Ecto neural progenitor cell (in vitro differentiated cells): ENCODE measurements at places on chromosomes 5 and 9.

DNA sequence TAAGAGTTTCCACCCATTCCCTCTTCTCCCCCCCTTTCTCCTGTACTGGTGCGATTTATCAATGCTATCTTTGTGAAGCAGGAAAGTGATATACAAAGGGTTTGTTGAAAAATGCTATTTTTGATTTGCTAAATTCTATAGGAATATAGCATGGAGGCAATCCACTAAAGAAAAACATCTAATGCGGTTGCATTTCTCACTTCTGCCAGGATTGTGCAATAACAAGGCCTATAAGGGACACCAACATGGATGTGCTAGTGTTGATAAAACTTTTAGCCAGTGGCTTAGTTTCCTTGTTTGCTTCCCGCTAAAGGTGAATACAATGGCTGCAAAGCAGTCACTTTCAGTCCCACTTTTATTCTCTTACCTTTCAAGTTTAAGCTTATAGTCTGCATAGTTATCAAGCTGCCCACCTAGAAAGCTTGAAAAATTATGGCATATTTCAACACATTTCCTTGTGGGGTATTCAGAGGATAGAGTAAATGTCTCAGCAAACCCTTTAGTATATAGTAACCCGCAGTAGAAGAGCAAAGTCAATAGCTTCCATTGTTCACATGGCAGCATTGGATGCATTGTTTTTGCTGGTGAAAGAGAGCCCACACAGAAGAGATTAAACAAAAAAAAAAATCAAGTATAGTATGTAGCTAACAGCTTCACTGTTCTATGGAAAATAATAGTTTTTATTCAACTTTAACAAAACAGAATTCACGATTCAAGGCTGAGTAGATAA is 674.6 kb upstream of the SEMA6A start:
- no peak for DNase-seq

- DNase-seq: no peak
Measured at GRCh38 chr5:58182287-58182841, 277.5 kb downstream of the PLK2 start.

DNA sequence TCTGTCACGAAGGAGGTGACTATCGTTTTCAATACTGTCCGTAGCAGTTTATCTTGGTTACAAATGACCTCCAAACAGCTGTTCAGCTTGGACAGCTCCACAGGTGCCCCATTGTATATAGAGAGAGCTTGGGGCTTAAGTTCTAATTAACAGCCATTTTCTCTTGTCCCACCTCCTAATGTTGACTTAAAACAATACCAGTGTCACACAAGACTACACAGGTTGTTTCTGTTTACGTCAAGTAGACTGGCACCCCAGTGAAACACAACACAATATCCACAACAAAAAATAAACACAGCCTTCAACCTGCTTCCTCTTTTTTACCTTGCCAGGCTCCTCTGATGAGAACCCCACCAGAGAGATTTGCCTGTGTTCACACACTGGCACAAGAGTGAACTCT is 39.8 kb upstream of the TLE1 start:
- no peak for DNase-seq

GRCh38 chr9:3664044-3664443 is 138.2 kb upstream of the RFX3 start:
- DNase-seq: no peak

DNA sequence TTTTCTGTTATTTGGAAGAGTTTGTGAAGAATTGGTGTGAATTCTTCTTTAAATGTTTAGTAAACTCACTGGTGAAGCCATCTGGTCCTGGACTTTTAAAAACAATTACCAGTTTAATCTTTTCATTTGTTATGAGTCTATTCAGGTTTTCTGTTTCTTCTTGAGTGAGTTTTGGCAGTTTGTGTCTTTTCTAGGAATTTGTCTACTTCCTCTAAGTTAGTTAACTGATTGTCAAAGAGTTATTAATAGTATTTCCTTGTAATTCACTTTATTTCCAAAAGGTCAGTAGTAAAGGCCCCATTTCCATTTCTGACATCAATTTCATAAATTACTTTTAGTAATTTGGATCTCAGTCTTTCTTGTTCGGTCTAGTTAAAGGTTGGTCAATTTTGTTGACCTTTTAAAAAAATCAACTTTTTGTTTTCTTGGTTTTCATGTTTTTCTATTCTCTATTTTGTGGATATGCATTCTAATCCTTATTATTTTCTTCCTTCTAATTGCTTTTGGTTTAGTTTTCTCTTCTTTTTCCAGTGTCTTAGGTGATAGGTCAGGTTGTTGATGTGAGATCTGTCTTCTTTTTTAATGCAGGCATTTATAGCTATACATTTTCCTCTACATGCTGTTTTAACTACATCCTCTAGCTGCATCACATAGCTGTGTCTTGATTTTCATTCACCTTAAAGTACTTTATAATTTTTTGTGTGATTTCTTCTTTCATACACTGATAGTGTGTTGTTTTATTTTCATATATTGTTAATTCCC is 7.3 kb upstream of the SMIM3 start:
- no peak for DNase-seq

DNA sequence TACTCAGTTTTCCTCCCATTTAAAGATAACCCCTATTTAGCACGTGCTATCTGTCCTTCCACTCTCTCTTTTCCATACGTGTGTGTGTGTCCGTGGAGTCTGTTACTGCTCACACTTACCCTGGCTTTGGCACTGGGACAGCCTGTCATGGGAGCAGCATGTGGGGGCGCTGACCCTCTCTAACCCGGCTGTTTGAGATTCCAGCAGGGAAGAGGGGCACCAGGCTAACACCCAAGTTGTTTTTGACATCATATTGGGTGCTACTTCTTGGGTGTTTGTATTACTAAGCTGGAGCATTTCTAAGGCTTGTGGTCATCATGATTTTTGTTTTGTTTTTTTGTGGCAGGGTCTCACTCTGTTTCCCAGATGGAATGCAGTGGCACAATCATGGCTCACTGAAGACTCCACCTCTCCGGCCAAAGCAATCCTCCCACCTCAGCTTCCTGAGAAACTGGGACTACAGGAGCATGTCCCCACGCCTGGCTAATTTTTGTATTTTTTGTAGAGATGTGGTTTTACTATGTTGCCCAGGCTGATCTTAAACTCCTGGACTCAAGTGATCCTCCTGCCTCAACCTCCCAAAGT is 56.9 kb upstream of the SIMC1 start:
- DNase-seq: no peak

DNA sequence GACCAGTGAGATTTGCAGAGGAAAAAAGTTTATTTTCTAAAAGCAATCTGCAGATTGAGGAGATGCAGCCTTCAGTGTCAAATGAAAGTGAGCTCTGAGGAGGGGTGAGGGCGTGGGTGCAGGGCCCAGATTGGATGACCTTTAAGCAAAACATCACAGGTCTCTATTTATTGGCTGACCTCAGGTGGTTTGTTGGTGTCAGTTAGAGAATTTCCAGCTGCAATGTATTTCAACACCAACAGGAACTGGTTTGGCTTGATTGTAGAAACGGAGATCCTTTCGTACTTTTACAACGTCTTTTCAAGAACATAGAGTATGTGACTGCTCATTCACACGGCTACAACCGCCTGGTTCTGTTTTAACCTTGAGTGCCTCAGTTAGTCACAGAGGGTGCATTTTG is 1069.1 kb downstream of the EFNA5 start:
- no peak for DNase-seq

DNA sequence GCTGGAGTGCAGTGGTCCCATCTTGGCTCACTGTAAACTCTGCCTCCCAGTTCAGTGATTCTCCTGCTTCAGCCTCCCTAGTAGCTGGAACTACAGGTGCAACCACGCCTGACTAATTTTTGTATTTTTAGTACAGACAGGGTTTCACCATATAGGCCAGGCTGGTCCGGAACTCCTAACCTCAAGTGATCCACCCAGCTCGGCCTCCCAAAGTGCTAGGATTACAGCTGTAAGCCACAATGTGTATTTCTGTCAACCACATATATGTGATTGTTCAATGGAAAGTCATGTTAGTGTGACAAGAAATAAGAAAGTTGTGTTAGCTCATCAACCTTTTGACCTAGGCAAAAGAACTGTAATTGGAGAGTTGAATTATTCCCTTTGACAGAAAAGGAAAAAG is 677.1 kb upstream of the CHD1 start:
- no peak for DNase-seq

- DNase-seq: no peak
Measured at GRCh38 chr5:41875121-41875520, 4.9 kb upstream of the OXCT1 start.

GRCh38 chr5:111517853-111518501 is 5.6 kb upstream of the STARD4 start:
- no peak for DNase-seq

- no peak for DNase-seq
Measured at GRCh38 chr9:4113711-4114110, 186.2 kb downstream of the GLIS3 start.

DNA sequence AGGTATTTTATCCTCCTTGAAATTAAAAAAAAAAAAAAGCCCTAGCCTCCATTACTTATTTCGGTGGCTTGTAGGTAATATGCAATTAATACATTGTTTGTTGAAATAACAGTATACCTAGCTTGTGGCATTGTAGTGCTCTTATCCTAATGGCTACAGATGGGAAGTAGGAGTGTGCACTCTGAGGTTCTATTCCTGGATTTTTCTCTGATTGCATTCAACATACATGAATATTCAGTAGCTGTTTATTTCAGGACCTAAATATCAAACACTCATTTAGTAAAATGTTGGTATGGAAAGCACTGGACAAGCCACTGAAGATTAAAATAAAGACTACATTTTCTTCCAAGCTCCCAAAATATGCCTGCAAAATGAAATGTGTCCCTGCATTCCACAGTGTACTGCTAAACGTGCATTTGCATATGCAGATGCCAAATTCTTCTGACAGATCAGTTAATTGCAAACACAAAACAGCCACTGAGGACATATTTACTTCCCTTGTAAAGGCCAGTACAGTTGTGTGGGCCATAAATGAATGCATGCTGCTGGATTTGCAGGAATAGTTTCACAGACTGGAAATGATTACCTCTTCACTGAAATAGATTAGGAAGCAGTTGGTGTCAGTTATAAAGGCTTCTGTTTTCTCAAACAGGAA is 826.1 kb downstream of the PRELID2 start:
- DNase-seq: no peak

- no peak for DNase-seq
Measured at GRCh38 chr5:169837686-169838085, 142.6 kb downstream of the INSYN2B start.

DNA sequence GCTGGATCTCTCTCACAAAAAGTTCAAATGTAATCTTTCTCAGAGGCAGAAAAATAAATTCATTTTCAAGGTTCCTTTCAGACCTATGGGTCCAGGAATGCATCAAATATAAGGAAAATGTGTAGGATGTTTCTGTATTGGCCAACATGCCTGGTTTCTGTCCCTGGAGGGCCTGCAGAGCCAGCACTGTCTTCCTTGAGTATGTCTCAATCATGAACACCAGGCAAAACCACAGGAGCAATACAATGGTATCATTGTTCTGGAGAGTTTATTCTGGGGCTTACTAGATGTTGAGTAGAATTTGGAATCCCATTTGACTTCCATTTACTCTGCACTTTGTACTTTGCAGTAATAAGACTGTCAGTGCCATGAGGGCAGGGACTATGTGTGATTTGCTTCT is 23.5 kb downstream of the INSYN2B start:
- DNase-seq: no peak

DNA sequence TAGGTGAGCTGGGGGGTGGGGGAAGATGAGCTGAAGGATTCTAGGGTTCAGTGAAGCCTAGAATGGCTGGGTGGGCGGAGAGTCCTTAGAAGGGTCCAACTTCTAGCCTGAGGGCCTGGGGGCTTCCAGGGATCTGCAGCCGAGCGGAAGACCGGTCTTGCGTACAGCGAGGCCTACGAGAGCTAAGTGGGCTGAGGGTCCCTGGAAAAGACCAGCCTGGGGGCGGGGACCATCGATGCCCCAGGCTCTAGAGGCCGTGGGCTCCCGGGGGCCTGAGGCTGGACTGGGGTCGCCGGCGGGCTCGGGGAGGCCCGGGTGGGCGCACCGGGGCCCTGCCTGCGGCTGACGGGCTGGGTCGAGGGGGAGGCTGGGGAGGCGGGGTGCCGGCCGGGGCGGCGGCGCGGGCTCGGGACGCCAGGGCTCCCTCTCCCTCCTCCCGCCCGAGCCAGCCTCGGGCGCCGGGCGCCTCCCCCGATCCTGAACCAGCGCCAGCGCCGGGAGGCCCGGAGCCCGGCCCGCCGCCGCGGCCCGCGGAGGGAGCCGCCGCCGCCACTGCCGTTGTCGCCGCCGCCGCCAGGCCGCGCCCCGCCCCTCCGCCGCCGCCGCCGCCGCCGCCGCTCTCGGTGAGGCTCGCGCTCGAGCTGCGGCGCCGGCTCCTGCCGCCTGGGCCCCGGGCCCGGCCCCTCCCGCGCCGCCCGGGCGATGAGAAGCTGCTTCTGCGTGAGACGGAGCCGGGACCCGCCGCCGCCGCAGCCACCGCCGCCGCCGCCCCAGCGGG is at the start of gene MVB12B:
Gene MVB12B, plus strand, starts transcription at position 602 of the 778 bp plus-strand sequence. Its CDS starts 101 bp downstream, at position 703.
- peak; percentile 73 for DNase-seq

GRCh38 chr5:3642231-3642630 is 46.6 kb downstream of the IRX1 start:
- no peak for DNase-seq

- DNase-seq: no peak
Measured at GRCh38 chr5:3139499-3139931, 388.0 kb upstream of the IRX2 start.

DNA sequence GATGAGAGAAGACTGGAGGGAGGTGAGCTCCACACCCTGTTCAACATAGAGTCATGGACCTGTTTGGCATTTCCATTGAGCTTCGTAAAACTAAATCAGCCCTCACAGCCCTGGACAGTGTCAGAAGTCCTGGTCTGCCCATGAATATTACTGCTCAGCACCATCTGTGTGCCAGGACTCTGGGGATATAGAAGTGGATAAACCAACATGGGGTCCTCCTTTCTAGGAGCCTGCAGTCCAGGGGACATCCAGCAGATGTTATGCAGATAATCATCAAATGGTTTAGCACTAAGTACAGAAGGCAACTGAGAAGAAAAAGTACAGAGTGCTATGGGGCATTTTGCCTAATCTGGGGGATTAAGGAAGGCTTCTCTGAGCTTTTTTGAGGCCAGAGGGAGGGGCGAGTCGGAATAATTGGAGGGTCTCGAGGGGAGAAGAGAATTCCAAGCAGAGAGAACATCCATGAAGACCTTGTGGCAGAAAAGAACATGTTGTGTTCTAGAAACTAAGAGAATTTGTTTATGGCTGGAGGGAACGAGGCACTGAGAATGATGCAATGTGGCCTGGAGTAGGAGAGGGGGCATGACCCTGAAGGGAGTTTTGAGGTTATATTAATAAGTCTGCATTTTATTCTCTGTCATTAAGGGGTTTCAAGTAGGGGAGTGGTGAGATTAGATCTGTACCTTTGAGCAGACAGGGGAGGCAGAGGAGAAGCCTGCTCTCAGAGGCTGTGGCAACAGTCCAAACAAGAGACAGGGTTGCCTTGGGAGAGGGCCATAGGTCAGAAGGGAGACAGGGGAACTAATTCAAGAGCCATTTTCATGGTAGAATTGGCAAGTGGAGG is 63.5 kb upstream of the SLC2A8 start:
- no peak for DNase-seq
